ENCODE measurements at places on chromosomes 5 and 9. TPM values are rescaled to one million over a fixed set of nuclear protein-coding genes. Genes with fewer than 3 reads are reported as not detected.

- no peak overlapping the region for H3K27ac ChIP-seq
- H3K36me3 ChIP-seq: no peaks in the 10 kb centered on the region
These were observed 116.0 kb downstream of the TENT4A start for GRCh38 chr5:6829150-6829784.

The FBN2 gene
- polyA plus RNA-seq: 5.6 TPM

The IL33 gene
- polyA plus RNA-seq: 17.5 TPM

DNA sequence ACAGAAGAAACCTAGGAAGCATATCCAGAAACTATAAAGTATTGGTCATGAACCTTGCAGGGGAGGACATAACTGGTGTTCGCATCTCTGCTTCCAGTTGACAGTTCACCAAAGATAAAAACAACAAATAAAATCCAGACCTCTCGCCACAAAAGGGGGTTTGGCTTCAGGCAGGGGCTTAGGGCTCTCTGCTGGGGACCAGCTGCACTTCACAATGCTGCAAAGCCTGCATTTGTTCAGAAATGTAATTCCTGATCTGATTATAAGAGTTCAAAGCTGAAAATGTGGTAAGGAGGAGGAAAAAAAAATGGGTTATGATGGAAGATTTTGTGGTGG, 79.0 kb downstream of the PDE4D start:
- no peaks in the 10 kb centered on the region for H3K27me3 ChIP-seq
- peaks cover 4% of the 10 kb centered on the region for H3K4me1 ChIP-seq
- no peaks in the 10 kb centered on the region for H3K36me3 ChIP-seq
- no peak overlapping the region for H3K4me3 ChIP-seq
- no peak for DNase-seq

GRCh38 chr9:31542384-31543055, 841.9 kb upstream of the ACO1 start:
- H3K27me3 ChIP-seq: no peaks in the 10 kb centered on the region
- no peaks in the 10 kb centered on the region for H3K4me1 ChIP-seq
- H3K4me3 ChIP-seq: no peak overlapping the region
- no peak for DNase-seq
- no peak overlapping the region for H3K27ac ChIP-seq
